A549 treated with DMSO at 1 μM for 4 hours (cell line): ENCODE measurements at places on chromosomes 11 and 22. TPM values are rescaled to one million over a fixed set of nuclear protein-coding genes. Genes with fewer than 3 reads are reported as not detected.

FGF3 gene
- total RNA-seq = not detected in 5 replicates

CNIH2 gene
- 1.1 to 2.6 TPM (median 2.2 TPM) in 5 replicates for total RNA-seq

GCAT gene
- 2.3 to 3.8 TPM (median 3.3 TPM) in 5 replicates for total RNA-seq

OR5T3 gene
- not detected in 5 replicates for total RNA-seq

BIK gene
- 0.61 to 1.5 TPM (median 0.91 TPM) in 5 replicates for total RNA-seq

SPTBN2 gene
- 8.2 to 13.2 TPM (median 9.9 TPM) in 5 replicates for total RNA-seq

NRGN gene
- total RNA-seq = 5.5 to 11.1 TPM (median 9.1 TPM) in 5 replicates

RBFOX2 gene
- 32.3 to 42.8 TPM (median 38.0 TPM) in 5 replicates for total RNA-seq

MMP13 gene
- 0.05 TPM in 1 of 5 replicates, not detected in the others for total RNA-seq

C11orf42 gene
- not detected in 5 replicates for total RNA-seq

ETS1 gene
- total RNA-seq = 28.7 to 40.6 TPM (median 35.4 TPM) in 5 replicates

LMO1 gene
- total RNA-seq = 2.2 to 2.9 TPM (median 2.7 TPM) in 5 replicates

MS4A15 gene
- total RNA-seq = not detected in 5 replicates

TOB2 gene
- total RNA-seq = 21.0 to 25.7 TPM (median 23.5 TPM) in 5 replicates

TRIM3 gene
- 14.9 to 21.1 TPM (median 18.1 TPM) in 5 replicates for total RNA-seq

GAL gene
- total RNA-seq = 11.1 to 22.8 TPM (median 17.5 TPM) in 5 replicates

SCGB1A1 gene
- not detected in 5 replicates for total RNA-seq

MAPK8IP2 gene
- 2.4 to 4.3 TPM (median 3.7 TPM) in 5 replicates for total RNA-seq

NFAM1 gene
- total RNA-seq = not detected in 5 replicates

OR51I1 gene
- not detected in 5 replicates for total RNA-seq

RGL4 gene
- total RNA-seq = 0.04 TPM in 1 of 5 replicates, not detected in the others

WT1 gene
- total RNA-seq = 5.9 to 6.9 TPM (median 6.1 TPM) in 5 replicates

LRRC32 gene
- 0.13 to 0.29 TPM (median 0.16 TPM) in 5 replicates for total RNA-seq

TREH gene
- total RNA-seq = 0.05 TPM in 1 of 5 replicates, not detected in the others

AGBL2 gene
- 1.1 to 1.7 TPM (median 1.3 TPM) in 5 replicates for total RNA-seq

MUC2 gene
- total RNA-seq = 0.17 to 0.35 TPM (median 0.18 TPM) in 5 replicates

C1QTNF4 gene
- 0.09 to 0.14 TPM in 2 of 5 replicates, not detected in the others for total RNA-seq

CD3G gene
- total RNA-seq = not detected in 5 replicates

SMPD1 gene
- total RNA-seq = 10.2 to 13.1 TPM (median 11.4 TPM) in 5 replicates

PRG2 gene
- total RNA-seq = not detected in 5 replicates

UQCR10 gene
- 107 to 128 TPM (median 117 TPM) in 5 replicates for total RNA-seq

OR52A1 gene
- total RNA-seq = not detected in 5 replicates

FUT4 gene
- total RNA-seq = 2.3 to 2.9 TPM (median 2.7 TPM) in 5 replicates

PICALM gene
- total RNA-seq = 84.6 to 110 TPM (median 101 TPM) in 5 replicates
